Heart right ventricle (tissue), 16 donors: ENCODE measurements at places on chromosomes 7 and 10. TPM values are rescaled to one million over a fixed set of nuclear protein-coding genes. Genes with fewer than 3 reads are reported as not detected.

The CNPY1 gene
- not detected for total RNA-seq

The LLCFC1 gene
- not detected for total RNA-seq

The SLC16A12 gene
- 2.8 TPM for total RNA-seq

The TLX1 gene
- total RNA-seq, result not detected

The NT5C2 gene
- total RNA-seq, result 88.2 TPM

The FKBP6 gene
- total RNA-seq, result not detected

The STMP1 gene
- 29.3 TPM for total RNA-seq

DNA sequence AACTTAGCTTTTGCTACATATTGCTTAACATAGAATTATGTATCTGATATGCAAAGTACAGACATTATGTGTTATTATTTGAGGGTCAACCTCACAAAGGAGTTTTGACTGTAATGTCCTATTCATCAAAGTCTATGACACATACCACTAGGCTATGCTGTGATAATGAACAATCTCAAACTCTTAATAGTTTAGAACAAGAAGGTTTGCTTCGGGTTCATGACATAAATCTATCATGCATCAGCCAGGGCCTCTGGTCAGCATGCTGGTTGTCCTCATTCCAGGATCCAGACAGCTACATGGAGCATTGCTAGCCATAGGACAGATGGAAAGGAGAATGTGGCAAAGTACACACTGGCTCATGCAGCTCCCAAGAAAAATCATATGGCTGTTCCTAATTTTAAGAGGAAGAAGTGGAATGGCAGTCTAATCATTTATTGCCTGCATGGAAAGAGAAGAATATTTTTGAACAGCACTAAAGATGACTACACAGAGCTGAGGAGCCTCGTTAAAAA lies 332.1 kb downstream of the GPR158 start:
- no peak for DNase-seq
- H3K4me1 ChIP-seq, result peaks cover 4% of the 10 kb centered on the region
- H3K36me3 ChIP-seq, result no peaks in the 10 kb centered on the region
- H3K27ac ChIP-seq, result no peak overlapping the region
- no peaks in the 10 kb centered on the region for H3K27me3 ChIP-seq

DNA sequence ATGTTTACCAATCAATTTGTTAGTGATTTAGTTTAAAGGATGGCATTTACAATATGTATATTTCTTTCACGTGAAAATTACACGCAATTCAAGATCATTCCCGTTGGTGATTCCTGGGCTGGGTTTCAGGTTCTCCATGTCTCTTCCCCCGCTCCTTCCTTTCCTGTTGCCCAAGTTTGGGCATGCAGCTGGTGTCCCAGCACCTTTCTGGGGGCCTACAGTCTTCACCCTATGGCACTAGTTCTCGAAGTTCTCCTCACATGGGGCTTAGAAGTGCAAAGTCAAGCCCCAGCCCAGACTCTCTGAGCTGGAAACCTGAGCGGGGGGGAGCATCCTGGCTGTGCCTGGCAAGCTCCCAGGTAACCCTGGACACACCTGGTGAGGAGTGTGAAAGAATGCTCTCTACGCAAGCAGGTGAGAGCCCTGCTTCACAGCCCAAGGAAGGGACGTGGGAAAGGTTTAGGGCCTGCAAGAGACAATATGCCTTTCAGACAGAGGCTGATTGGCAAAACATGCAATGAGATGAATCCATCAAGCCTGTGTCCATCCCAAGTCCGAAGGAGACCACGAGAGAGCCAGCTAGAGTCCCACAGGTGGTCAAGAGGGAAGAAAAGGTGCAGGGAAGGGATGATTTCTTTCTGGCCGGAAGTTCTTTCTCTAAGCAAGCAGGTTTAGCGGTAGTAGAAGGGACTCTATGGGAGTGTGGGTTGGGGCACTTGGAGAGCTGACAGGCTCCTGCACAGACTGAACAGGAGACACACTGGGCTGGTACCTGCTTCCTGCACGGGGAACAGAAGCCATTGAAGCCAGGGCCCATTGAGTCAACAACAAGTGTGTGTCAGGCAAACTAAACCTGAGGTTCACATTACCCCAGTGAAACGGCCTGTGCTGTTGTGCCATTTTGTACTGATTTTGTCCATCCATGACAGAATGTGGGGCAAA lies 131.1 kb downstream of the ADARB2 start:
- no peaks in the 10 kb centered on the region for H3K4me1 ChIP-seq
- no peak overlapping the region for H3K27ac ChIP-seq
- no peak for DNase-seq
- H3K36me3 ChIP-seq, result no peaks in the 10 kb centered on the region
- peaks cover 51% of the 10 kb centered on the region for H3K27me3 ChIP-seq

- H3K27me3 ChIP-seq, result no peaks in the 10 kb centered on the region
- H3K4me1 ChIP-seq, result no peaks in the 10 kb centered on the region
- H3K4me3 ChIP-seq, result no peak overlapping the region
- no peak overlapping the region for H3K27ac ChIP-seq
These were observed 122.9 kb downstream of the LSMEM1 start for GRCh38 chr7:112603673-112604072.

DNA sequence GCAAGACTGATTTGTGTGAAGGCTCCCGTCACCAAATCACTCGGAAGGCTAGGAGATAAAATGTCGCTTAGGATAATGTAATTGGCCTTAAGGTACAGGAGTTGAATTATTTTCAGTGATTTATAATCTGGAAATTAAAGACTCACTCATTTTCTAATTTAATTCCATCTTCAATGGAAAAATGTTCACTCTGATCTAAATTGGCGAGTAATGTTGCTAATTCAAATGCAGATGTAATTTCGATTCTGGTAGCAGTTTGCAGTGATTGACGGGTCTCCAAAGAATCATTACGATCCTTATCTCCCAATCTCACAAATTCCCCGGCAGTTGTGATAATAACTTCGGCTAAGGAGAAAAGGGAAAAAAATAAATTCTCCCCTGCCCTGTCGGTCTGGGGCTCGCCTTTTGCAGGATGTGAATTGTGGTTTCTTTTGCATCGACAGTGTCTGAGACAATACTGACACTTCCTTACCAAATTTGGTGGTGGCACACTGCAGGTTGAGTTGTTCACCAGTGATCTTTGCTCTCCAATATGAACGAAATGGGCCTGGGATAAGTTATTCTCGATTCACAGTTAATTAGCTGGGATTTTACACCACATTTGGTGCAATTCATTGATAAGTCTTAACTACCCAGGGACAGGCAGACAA lies 215.1 kb upstream of the GPR26 start:
- H3K27me3 ChIP-seq, result no peaks in the 10 kb centered on the region
- H3K4me3 ChIP-seq, result no peak overlapping the region
- no peak for DNase-seq

DNA sequence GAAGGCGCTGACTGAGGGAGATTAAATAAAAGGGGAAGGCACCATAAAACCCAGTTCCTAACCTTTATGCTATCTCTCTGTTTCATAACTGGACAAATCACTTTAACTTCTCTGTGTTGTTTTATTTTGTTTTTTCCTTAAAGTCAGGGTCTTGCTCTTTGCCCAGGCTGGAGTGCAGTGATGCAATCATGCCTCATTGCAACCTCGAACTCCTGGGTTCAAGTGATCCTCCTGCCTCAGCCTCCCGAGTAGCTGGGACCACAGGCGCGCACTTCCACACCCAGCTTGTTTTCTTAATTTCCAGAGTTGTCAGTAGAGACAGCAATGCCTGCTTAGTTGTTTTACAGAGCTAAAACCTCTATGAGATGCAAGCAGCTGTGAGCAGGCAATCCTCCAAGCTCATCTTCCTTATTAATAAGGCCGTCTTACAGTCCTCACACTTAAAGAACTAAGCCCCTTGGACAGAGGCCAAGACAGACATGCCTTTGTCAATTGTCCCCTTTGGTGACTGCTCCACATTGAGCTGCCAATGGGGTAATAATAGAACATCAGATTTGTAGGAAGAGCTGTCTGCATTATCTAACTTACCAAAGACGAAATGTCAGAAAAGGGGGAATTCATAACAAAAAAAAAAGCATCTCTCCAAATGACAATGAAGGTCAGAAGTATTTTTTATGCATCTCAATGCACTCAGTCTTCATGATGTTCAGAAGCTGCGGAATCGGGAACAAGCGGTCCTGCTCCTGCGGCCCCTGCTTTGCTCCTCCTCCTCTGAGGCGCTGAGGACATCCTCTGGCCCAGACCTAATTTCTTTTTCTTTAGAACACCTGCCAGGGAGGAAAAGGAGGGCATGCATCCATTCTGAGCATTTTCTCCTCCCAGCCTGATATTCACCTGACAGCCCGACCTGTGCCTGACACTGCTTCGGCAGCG lies 62.7 kb upstream of the RNF32 start:
- H3K4me1 ChIP-seq, result no peaks in the 10 kb centered on the region
- H3K27ac ChIP-seq, result no peak overlapping the region
- no peaks in the 10 kb centered on the region for H3K36me3 ChIP-seq

GRCh38 chr10:113498997-113499396 lies 53.9 kb upstream of the HABP2 start:
- no peak for DNase-seq
- H3K4me1 ChIP-seq, result peaks cover 37% of the 10 kb centered on the region
- H3K4me3 ChIP-seq, result no peak overlapping the region
- H3K36me3 ChIP-seq, result no peaks in the 10 kb centered on the region
- H3K27ac ChIP-seq, result no peak overlapping the region

DNA sequence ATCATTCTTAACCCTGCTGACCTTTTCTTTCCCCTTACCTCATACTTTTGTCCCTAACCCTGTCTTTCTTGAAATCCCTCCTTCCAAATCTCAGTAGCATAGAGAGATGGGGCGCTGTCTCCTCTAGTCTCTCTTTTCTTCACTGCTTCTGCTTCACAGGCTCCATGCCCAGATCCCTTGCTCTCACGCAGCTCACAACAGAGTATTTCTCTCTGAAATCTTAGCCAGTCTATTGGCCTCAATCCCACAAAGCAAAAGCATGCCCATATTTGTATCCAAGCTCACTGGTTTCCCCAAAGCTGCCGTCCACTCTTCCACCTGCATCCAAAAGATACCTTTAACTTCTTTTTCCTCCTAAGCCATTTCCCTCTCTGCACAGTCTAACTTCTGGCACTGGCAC lies 526.8 kb downstream of the PLXDC2 start:
- H3K4me1 ChIP-seq, result no peaks in the 10 kb centered on the region
- no peak for DNase-seq
- no peaks in the 10 kb centered on the region for H3K36me3 ChIP-seq

DNA sequence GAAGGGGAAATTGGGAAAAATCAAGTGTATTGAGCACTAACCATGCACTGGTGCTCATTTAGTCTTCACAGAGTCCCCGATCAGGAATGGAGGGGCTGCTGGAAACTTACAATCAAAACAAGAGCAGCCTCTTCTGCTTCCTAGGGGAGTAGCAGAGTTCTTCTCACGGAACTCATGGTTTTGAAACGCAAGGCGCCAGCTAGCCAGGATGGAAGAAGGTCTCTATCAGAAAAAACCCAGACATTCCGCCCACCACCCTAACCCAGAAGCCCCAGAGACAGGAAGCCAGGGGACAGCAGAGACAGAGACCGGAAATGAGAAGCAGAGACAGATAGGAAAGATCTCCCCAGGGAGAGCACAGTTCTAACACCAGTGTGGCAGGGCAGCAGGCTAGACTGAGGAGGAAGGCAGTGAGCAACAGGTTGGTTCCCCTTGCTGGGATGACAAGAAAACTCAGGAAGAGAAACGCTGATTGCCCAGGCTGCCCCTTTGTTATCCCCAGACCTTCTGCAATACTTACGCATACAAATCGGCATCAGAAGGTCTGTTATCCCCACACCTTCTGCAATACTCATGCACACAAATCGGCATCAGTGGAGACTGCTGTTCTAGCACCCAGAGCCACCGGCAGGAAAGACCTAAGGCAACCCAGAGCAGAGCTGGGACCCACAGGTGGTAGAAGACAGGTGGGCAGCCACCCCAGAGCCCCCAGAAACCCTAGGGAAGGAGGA lies 99.2 kb downstream of the CPXM2 start:
- no peak overlapping the region for H3K4me3 ChIP-seq
- H3K4me1 ChIP-seq, result no peaks in the 10 kb centered on the region

DNA sequence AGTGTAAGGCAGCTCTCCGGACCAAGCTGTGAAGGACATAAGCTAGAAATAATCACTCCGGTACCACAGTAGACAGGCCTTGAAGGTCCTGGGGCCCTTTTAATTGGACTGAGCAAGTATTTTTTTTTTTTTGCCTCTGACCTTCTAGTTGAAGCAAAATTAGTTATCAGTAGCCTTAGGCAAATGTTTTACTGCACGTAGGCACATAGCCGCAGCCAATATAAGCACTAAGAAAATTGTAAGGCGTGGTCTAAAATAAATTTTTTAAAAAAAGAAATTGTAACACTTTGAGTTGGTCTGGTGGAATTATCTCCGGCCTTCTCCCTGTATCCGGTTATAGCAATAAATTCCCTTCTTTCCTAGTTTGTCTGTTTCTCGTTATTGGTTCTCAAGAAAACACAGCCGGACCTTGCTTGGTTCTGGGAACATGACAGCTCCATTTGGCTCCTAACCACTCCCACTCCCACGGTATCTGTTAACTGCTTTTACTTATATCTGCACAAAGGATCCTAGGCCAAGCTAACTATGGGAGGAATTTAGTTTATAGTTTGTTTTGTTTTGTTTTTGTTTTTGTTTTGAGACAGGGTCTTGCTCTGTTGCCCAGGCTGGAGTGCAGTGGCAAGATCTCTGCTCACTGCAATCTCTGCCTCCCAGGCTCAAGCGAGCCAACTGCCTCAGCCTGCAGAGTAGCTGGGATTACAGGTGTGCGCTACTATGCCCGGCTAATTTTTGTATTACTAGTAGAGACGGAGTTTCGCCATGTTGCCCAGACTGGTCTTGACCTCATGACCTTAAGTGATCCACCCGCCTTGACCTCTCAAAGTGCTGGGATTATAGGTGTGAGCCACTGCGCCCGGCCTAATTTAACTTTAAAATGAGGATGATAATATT lies 124.4 kb upstream of the KIF5B start:
- H3K27ac ChIP-seq, result no peak overlapping the region
- H3K27me3 ChIP-seq, result no peaks in the 10 kb centered on the region
- no peak for DNase-seq

GRCh38 chr10:132532749-132533560 lies 4.6 kb upstream of the INPP5A start:
- no peak overlapping the region for H3K4me3 ChIP-seq
- no peak overlapping the region for H3K27ac ChIP-seq
- H3K4me1 ChIP-seq, result peaks cover 15% of the 10 kb centered on the region
- H3K27me3 ChIP-seq, result no peaks in the 10 kb centered on the region

- no peak overlapping the region for H3K4me3 ChIP-seq
- no peak for DNase-seq
- no peaks in the 10 kb centered on the region for H3K36me3 ChIP-seq
- H3K27ac ChIP-seq, result no peak overlapping the region
These were observed 57.6 kb upstream of the SLC35B4 start for GRCh38 chr7:134374291-134374690.

DNA sequence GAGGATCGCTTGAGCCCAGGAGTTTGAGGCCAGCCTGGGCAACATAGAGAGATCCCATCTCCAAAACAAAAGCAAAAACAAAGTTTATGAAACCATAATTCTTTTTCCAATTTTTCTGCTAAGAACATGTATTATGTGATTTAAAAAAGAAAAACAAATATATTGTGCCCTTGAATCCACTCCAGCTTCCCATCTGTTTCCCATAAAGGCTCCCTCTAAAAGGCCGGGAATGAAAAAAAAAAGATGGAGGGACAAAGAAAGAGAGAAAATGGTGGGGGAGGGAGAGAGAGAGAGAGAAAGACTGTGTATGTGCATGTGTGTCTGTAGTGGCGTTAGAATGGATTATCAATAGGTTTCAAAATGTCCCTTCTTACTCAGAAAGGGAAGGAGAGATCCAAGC lies 20.5 kb upstream of the GSDME start:
- H3K4me3 ChIP-seq, result no peak overlapping the region
- no peak for DNase-seq
- no peaks in the 10 kb centered on the region for H3K27me3 ChIP-seq
- H3K36me3 ChIP-seq, result no peaks in the 10 kb centered on the region
- no peaks in the 10 kb centered on the region for H3K4me1 ChIP-seq
